Stimulated activated CD8-positive, alpha-beta memory T cell treated with anti-CD3 and anti-CD28 coated beads, Interleukin-4, amount 100 ng/mL, for 24 hours (primary cell): ENCODE measurements at places on chromosomes 7 and 10.

- DNase-seq, result no peak
Measured at GRCh38 chr10:17175551-17175950, 25.9 kb downstream of the TRDMT1 start.

- no peak for DNase-seq
Measured at GRCh38 chr7:29892231-29892630, 85.9 kb downstream of the WIPF3 start.

GRCh38 chr10:97229322-97230015 lies 43.7 kb upstream of the SLIT1 start:
- DNase-seq, result no peak

GRCh38 chr10:35212856-35213255 lies 86.2 kb downstream of the CREM start:
- no peak for DNase-seq

DNA sequence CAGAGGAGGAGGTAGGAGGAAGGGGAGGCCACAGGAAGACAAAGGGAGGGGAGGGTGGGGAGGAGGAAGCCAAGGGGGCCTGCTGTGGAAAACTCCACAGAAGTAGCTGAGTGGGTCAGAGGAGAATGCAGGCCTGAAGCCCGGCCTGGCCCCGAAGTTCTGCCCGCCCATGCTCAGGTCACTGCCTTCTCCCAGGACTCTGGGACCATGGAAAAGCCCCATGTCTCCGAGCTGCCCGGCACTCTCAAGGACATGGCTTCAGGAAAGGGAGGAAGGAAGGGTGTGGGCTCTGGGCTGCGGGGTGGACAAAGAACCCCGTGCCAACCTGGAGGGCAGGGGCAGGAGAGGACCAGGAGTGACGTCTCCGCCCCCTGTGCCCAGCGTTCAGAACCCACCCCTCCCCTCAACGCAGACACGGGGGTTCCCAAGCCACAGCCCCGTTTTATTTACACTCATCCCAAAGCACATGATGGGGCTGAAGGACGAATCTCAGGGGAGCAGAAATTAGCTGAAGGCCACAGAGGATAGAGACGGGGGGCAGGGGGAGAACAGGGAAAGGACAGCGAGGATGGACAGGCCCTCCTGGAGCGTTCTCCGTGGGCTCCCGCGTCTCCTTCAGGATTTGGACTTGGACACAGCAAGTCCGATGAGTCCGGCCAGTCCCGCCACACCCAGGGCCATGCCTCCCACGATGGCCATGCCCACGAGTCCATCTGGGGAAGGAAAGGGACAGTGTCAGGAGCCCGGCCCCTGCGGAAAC lies 1.8 kb upstream of the CLDN15 start:
- no peak for DNase-seq

GRCh38 chr10:91034494-91035159 lies 113.7 kb upstream of the ANKRD1 start:
- no peak for DNase-seq
